ENCODE measurements at places on chromosomes 16 and 17.

DNA sequence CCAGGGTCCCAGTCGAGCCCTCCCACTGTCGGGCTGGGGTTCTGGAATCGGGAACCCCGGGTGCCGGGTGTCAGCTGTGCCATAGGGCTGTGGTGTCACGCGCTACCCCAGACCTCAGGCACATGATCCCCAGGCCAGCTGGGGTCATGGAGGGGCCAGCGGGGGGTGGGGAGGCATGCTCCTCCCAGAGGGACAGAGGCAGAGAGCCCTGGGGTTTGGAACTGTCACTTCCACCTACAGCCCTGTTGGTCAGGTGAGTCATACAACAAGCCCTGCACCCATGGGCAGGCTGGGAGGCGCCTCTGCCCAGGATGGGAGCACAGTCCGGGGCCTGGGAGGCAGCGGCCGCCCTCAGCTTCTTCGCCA, 63.0 kb downstream of the BAIAP2 start:
- DNase-seq = no peak

DNA sequence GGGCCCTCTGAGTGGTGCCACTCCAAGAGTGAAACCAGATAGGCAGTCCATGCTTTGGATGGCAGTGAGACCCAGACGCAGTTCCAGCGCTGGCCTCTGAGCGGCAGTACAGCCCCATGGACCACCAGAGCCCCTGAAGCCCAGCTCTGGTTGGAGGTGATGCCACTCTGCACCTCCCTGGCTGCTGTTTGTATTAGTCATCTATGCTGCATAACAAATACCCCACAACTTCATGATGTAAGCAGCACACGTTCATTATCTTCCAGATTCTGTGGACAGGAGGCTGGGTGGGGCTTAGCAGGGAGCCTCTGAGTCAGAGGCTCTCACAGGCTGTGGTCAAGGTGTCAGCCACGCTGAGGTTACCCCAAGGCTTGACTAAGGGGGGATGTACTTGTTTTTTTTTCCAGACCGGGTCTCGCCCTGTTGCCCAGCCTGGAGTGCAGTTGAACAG, 5.1 kb upstream of the NME4 start:
- DNase-seq = peak; percentile 63

DNA sequence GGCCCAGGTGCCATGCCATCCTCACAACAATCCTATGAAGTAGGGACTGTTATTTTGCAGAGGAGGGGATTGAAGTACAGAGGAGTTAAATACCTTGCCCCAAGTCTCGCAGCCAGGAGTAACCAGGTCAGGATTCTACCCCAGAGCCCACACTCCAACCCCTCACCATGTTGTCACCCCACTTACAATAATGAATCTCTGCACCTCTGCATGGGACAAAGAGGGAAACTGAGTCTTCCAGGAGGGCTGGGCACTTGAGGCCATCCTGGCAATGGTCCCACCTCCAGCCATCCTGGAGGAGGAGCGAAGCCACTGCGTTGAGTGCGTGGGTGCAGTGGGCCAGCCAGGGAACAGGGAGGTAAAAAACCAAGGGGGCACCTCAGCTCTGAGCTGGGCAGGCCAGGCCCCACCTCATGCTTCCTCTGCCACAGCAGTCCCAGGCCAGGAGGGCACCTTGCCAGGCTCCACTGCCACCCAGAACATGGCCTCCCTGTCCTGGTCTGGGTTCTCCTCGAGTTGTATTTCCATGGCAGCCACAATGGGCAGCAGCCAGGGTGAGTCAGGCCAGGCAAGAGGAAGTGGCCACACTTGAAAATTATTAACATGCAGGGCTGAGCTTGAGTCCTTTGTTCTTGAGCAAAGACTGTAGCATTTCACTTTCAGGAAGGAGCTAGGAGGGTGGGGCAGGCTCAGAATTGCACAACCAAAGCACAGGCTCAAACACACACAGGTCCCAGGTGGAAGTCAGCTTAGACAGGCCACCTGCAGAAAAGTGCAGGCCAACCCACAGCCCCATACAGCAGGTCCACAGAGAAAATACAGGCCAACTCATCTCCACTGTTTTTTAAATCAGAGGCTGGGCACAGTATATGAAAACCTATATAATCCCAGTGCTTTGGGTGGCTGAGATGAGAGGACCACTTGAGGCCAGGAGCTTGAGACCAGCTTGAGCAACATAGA, 52.1 kb downstream of the CUEDC1 start:
- DNase-seq = no peak

- no peak for DNase-seq
Measured at GRCh38 chr16:89589241-89589926, 13.8 kb downstream of the CPNE7 start.

DNA sequence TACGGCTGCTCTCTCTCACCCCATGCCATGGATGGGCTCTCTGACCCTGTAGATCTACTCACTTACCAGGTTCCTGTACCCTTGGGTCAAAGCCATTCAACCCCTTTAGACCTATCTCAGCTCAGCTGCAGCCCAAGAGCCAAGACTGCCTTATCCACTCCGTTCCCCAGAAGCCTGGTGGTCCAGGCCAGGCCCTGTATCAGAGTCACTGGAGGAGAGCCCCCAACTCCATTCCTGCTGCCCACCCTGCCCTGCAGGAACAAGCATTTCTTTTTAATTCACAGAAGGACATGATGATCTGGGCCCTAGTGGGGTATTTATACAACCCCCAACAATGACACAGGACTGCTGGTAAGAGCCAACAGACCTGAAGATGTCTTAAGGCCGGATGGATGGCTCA, 76.8 kb downstream of the AIPL1 start:
- no peak for DNase-seq

- DNase-seq = no peak
Measured at GRCh38 chr16:62701426-62701825, 665.2 kb upstream of the CDH8 start.

All from stimulated activated CD4-positive, alpha-beta T cell treated with anti-CD3 and anti-CD28 coated beads, Interleukin-2, amount 100 ng/mL, for 4 hours (primary cell).